ENCODE measurements at places on chromosomes 7 and 10. TPM values are rescaled to one million over a fixed set of nuclear protein-coding genes. Genes with fewer than 3 reads are reported as not detected.

Gene SPDYE1
- 0.09 TPM for total RNA-seq

Gene GCK
- total RNA-seq = 7.7 TPM

Gene TAF6
- 23.8 TPM for total RNA-seq

Gene MOGAT3
- total RNA-seq = not detected

Gene NRG3
- total RNA-seq = 27.1 TPM

Gene VSTM2A
- total RNA-seq = 78.1 TPM

Gene ARF5
- 71.7 TPM for total RNA-seq

DNA sequence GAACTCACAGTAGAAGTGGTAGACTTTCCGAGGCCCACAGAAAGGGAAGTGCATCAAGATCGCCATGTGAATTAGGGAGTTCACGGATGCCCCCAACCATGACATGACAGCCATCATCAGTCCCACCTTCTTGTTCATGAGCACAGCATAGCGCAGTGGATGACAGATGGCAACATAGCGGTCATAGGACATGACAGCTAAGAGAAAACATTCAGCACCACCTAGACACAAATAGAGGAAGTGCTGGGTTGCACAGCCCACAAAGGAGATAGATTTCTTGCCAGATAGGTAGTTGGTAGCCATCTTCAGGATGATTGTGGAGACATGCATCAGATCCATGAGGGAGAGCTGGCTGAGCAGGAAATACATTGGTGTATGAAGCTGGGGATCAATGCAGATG lies 342 bp downstream of the OR2AE1 start:
- no peak for DNase-seq

GRCh38 chr10:111430070-111430469 lies 353.2 kb downstream of the ADRA2A start:
- no peak for DNase-seq

GRCh38 chr10:107727767-107728317 lies 563.3 kb upstream of the SORCS1 start:
- no peak for DNase-seq

GRCh38 chr7:129777993-129778769 lies 166.7 kb downstream of the NRF1 start:
- DNase-seq = no peak

GRCh38 chr7:8136051-8136730 lies 125.8 kb downstream of the ICA1 start:
- DNase-seq = no peak

DNA sequence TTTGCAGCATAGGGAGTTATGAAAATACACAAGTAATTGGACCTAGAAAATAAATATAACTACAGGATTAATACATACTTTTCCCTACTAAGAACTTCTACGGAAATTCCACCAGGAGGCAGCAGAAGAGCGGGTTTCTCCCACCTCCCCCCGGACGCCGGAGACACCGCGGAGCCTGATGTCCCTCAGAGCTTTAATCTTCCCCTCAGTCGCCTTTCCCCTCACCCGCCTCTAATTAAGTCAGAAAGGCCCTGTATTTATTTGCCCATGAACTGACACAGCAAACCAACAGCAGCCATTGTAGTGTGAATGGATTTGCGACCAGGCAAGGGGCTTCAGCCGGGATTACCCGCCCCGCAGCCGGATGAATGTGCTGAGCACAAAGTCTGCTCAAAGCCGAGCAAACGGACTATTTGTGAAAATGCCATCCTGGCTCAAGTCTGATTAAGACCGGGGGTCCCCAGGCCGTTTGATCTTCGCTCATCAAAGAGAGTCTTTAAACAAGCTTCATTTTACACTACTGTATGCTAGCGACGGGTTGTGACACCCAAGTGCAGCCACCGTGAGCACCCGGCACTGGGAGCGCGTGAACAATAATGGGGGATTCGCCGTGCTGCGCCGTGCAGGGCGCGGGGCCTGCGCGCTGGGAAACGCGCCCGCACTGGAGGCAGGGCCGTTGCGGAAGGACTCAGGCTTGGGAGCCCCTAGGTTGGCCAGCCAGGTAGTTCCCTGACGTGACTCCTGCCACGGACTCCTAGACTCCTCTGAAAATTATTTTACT lies 5.6 kb upstream of the DKK1 start:
- peak; percentile 12 for DNase-seq

- no peak for DNase-seq
Observed at GRCh38 chr7:37048674-37049073, 324.4 kb upstream of the AOAH start.

GRCh38 chr7:123099712-123100111 lies 100.1 kb downstream of the SLC13A1 start:
- no peak for DNase-seq

GRCh38 chr10:76916536-76916935 lies 721.1 kb downstream of the KCNMA1 start:
- DNase-seq = no peak

DNA sequence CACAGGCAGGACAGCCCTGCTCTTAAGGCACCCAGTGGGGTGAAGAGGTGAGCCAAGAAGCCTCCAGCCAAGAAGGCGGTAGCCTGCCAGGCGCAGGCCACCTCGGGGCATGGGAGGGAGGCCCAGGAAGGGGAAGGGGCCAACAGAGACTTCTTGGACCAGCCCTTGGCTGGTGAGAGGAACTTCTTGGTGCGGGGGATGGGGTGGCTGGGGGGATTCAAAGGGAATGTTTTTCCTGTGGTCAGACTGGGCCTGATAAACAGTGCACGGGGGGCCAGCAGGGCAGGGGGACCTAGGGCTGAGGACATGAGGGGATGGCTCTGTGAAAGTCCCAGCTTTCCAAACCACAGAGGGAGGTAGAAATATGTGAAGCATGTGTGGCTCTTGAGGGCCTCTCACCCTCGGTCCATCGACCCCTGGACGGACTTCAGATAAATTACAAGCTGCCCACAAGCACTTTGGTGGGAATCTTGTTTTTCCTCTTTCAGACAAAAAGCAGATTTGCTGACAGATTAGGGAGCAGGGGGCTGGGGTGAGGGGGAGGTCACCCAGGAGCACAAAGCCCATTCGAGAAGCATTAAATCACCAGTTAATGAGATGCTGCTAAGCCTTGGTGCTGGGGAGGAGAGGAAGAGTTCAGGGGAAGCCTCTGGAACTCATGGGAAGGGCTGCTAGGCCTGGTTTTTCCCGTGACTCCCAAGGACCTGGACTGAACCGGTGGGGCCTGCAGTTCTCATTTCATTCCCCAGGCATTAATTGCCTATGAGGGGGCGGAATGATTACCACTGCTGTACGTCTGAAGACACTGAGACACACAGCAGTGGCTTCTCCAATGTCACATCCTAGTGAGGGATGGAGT lies 11.3 kb downstream of the CRYGN start:
- no peak for DNase-seq

- no peak for DNase-seq
Observed at GRCh38 chr10:79246209-79246581, 101.1 kb upstream of the PPIF start.

GRCh38 chr10:58570307-58570723 lies 57.6 kb downstream of the BICC1 start:
- no peak for DNase-seq

Measured in cerebellum (tissue), 4 donors.